ENCODE measurements at places on chromosomes 1 and 21.
A peak's percentile ranks its signal among the peaks of the same experiment; 100 is the strongest.

DNA sequence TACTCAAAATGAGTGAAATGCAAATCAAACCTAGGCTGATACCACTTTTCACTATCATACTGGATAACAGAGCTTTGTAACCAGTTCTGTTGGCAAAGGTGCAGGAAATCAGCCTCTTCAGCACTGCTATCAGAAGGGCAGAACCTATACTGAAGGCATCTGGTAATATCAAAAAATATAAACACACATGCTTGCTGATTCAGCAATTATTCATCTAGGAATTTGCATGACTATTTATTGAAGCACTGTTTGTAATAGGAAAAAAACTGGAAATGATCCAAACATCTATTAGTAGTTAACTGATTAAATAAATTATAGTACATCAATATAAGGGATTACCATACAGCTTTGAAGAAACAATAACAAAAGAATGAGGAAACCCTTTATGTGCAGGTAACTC lies 21.4 kb downstream of the ARHGAP29 start:
- DNase-seq, result no peak

DNA sequence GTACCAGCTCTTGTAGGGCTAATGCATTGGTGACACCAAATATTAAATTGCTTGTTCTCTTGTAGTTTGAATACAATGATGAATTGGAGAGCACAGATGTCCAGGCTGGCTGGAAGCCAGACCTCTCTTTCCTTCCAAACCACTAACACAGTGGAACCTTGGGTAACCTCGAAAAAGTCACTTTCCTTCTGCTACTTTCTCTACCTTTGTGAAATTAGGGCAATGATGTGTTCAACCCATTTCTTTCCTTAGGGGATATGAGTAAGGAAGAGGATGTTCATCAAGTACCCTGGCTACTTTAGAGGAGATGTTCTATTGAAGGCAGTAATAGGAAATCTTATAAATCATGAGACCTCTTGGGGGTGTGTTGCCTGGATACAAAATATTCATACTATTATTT lies 55.7 kb downstream of the XCL2 start:
- peak; percentile 60 for DNase-seq

DNA sequence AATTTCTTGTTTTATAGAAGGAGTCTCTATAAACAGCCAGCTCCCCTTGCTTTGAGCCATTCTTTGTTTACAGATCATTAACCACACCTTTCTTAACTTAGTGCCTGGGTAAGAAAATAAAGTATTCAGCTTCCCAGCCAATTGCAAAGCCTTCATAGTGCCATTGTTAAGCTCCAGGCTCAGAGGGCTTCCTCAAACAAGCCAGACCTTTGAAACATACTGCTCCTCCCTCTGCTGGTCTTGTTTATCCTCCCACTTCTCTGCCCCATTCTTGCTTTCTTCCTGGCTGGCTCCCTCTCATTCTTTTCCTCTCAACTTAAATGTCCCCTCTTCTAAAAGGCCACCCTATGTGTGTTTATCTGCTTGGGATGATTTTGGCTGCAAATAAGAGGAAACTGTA lies 319.4 kb upstream of the ST6GALNAC5 start:
- no peak for DNase-seq

DNA sequence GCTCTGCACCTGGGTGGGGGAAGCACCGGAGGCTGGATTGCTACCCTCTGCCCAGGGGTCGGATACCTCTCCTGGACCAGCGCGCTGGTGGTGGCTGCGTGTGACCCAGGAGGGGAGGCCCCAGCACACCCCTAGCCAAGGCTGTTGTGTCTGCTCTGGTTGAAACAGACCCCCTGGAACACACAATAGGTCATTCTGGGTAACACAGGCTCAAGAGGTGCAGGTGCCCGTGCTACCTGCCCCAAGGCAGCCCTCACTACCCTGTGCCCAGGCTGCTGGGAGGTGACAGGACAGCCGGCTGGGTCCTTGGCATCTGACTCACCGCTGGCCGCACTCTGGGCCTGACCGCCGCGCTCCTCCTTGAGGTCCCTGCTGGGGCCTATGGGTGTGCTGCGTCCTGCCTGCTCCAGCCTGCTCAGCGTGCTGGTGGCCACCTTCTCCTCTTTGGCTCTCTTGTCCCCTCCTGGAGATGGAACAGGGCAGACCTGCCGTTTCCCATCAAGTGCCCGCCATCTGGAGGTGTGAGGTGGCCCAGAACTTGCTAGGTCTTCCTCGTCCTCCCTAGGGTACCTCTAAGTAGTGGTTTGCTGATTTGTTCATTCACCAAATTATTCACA lies 30.0 kb downstream of the ZBTB17 start:
- DNase-seq, result no peak

- DNase-seq, result no peak
Observed at GRCh38 chr1:211347077-211347844, 20.6 kb downstream of the TRAF5 start.

- DNase-seq, result peak; percentile 26
Observed at GRCh38 chr1:217660353-217661062, 29.4 kb downstream of the SPATA17 start.

DNA sequence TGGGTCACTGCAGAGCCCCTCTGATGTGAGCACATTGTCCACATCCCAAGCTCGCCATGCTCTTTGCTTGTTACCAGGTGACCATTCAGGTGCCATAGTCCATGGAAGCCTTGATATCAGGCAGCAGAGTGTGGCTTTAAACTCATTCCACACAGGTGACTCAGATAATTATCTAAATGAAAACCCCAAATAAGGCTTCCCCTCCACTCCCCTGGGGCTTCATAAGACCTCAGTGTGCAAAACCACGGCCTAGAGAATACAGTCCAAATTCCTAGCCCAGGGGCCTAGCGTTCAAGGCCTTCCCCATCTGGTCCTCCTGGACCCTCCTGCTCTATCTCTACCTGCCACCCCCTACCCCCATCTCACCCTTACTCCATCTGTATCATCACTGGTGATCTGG lies 97.1 kb downstream of the ARHGEF10L start:
- DNase-seq, result no peak

DNA sequence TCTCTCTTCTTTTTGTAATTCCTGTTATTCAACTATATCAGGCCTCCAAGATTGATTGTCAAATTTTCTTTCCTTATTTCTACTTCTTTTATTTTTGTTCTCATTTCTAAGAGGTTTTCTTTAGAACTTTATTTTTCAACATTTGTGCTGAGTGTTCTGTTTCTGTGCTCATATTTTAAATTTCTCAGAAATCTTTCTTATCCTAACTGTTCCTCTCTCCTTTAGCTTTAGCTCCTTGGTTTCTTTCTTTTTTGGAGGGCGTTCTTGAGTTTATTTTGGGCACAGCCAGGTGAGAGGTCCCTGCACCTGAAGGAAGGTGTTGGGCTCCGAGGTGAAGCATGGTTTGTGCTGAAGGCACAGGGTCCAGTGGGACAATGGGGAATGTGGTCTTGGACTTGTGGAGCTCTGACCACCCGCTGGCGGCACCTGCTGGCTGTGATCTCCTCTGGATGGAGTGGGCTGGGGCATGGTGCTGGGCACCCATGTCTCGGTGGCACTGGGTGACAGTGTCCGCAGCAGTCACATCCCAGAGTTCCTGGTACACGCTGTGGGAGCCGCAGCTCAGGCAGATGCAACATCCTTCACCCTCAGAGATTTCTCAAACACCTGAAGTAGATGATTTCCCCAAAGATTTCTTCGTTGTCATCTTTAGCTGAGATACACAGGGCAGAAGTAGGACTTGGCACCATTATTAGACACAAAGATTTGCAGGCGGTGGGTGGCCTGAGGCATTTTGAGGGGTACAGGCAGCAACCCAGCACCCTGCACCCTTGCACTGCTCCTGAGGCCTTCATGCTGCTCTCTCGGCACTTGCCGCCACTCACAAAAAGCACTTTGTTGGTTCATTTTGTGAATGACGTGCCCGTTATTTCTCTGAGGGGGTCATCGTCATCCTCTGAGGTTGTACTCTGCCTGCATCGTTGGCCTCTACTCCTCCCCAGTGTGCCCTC lies 38.2 kb upstream of the DIP2A start:
- DNase-seq, result no peak

- DNase-seq, result no peak
Observed at GRCh38 chr21:38326899-38327298, 70.1 kb downstream of the KCNJ15 start.

DNA sequence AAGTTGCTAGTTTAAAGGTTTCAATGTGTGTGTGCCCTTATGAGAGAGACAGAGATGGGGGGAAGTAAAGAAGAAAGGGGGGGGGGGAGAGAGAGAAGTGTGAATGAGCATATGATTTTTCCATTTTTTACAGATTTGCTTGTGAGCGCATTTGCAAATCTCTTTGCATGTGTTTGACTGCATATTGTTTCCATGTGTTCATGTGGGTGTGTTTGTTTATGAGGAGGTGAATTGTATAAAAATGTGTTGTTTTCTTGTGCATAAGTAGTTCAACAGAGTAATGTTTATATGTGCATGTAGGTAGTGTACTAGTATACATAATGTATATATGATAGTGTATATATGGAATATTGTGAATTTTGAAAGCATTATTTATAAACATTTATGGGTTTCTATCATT lies 205.9 kb upstream of the SPAG17 start:
- no peak for DNase-seq

DNA sequence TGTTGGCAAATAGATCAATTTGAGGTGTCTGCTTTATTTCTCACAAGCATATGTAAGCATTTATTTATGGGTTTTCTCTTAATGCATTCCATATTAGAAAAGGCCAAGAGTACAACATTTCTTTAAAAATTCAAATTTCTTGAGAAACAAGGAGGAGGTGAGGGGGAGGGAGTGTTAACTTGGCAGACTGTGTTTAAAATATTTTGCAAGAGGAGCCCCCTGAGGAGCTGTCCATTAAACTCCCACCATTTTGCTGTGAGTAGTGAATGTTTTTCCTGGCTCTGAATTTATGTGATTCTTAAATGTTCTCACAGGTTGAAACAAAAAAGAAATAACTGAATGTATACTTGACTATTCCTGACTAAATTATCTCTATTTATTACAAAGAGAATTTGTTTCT lies 363.8 kb downstream of the PTPRC start:
- DNase-seq, result no peak

DNA sequence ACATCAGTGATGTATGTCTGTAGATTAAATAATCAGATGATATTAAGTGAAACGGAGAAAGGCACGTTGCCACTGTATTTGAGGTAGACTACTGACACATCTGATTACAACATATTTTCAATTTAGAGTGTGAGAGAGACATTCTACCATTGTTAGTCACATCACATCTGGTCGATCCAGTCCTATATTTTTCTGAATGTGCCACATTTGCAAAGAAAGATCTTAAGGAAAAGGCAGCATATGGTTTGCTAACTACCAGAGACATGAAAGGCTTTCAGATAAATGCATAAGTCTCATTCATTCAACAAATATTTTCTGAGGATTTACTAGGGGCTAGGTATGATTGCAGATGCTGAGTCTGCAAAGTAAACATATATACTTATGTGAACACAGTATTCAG lies 114.3 kb upstream of the RUNX1 start:
- DNase-seq, result no peak

DNA sequence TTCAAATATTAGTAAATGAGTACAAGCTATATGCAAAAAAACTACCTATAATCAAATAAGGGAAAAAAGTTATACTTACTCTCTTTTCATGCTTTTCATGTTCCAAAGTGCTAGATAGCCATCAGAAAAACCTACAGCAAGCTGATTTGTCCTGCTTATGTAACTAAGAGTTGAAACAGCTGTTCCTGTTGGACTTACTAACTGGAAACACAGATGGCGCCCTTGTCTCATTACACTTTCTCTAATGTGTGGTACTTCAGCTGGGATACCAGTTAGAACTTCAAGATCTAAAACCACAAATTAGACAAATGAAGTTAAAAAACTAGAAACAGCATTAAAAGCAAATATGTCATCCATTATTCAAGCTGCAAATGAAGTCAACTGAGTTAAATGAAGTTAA lies 24.3 kb downstream of the AHCTF1 start:
- peak; percentile 63 for DNase-seq

DNA sequence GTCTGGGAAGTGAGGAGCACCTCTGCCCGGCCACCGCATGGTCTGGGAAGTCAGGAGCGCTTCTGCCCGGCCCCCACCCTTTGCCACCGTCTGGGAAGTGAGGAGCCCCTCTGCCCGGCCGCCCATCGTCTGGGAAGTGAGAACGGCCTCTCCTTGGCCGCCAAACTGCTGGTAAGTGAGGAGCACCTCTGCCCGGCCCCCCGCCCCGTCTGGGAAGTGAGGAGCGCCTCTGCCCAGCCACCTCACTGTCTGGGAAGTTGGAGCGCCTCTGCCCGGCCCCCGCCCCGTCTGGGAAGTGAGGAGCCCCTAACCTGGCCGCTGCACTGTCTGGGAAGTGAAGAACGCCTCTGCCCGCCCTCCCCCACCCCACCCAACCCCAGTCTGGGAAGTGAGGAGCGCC lies 22.6 kb downstream of the KCNH1 start:
- no peak for DNase-seq

DNA sequence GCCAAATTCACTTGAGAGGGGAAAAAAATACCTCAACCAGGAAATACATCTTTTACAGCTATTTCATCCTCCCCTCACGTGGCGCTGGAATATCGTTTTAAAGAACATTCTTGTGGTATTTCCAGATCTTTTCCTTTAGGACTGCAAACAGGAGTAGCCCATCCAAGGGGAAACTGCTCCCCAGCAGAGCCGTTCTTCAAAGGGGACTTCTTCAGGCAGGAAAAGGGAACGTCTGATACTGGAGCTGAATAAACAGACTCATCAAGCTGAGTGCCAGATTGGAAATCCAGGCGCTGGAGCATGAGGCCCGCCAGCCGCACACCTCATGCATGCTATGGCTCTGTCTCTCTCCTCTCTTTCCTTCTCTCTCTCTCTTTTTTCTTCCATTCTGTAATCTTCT lies 34.0 kb upstream of the PROX1 start:
- DNase-seq, result no peak

DNA sequence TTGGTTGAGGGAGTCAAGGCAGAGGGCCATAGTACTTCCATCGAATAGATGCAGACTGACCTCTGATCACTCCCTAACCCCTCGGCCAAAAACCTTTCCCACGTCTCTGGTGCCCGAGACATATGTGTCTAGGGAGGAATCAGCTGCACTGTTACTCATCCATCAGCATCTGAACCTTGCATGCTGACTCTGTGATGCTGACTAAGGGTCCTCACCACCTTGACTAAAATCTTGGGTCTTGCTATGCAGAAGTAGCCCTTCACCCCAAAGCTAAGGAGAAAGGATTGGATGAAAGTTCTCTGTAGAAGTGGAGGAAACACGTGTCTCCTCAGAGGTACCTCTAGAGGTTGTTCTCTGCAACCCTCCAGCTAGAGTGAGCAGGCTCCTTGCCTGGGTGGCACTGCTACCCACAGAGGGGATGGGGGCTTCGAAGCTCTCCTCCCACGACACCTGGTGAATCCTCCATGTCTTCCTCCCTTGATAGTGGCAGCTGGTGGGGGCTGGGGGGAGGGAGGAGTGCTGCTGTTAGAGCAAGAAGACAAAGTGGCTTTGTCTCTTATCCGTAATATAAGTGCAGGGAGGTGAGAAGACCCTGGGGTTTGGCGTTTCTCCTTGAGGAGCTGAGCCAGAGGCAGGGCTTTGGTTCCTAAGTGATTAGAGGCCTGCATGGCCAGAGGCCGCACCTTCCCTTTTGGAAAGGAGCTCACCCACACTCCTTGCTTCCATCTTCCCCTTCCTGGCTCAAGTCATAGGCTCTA lies 45.1 kb downstream of the ATP2B4 start:
- no peak for DNase-seq

- no peak for DNase-seq
Observed at GRCh38 chr1:11990303-11991032, 10.2 kb downstream of the MFN2 start.

GRCh38 chr1:157958263-157958662 lies 35.2 kb upstream of the KIRREL1 start:
- no peak for DNase-seq

Measured in NCI-H2081 (cell line).